PC-9 (cell line): ENCODE measurements at places on chromosomes 6 and 20. TPM values are rescaled to one million over a fixed set of nuclear protein-coding genes. Genes with fewer than 3 reads are reported as not detected.
A peak's percentile ranks its signal among the peaks of the same experiment; 100 is the strongest.

GRCh38 chr20:47332381-47333206 is 23.9 kb downstream of the ZMYND8 start:
- H3K4me1 ChIP-seq, result peaks cover 82% of the 10 kb centered on the region
- DNase-seq, result no peak
- H3K27ac ChIP-seq, result peak overlapping the region; percentile 69
- no peak overlapping the region for H3K4me3 ChIP-seq

DNA sequence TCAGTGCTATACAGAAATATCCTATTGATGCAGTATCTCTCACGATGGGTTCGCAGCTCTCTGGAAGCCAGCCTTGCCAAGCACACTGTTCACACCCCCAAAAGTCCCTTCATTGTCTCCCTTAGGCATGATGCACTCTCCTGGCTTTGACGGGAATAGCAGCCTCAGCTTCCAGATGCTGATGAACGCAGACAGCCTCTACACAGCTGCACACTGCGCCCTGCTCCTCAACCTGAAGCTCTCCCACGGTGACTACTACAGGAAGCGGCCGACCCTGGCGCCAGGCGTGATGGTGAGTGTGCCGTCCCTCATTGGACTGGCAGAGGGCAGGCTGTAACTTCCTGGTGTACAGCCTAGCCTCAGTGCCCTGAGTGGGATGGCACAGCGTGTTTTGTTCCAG is 60.0 kb upstream of the PBOV1 start:
- no peak for DNase-seq
- H3K27me3 ChIP-seq, result no peaks in the 10 kb centered on the region
- 0 out of 2 replicates have a peak, but pooled peaks cover 7% of the 10 kb centered on the region for H3K36me3 ChIP-seq
- no peak overlapping the region for H3K4me3 ChIP-seq
- no peaks in the 10 kb centered on the region for H3K4me1 ChIP-seq

DNA sequence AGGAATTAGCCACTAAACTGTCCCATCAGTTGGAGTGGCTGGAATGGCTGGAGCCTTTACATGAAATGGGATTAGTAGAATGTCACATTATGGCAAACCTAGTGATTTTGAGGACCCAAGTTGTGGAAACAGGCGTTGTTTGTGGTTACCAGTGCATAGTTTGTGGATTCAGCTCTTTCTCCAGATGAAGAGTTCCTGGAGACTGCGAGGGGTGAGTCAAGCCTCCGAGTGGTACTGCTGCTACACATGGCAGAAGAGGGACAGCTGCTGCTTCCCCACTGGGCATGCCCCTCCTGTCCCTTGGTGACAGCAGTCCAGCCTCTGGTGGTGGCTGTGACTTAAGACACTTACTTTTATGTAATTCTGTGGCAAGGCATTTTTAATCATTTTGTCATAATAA is 94.2 kb upstream of the SCP2D1 start:
- DNase-seq, result no peak
- no peaks in the 10 kb centered on the region for H3K4me1 ChIP-seq
- H3K27me3 ChIP-seq, result no peaks in the 10 kb centered on the region
- no peaks in the 10 kb centered on the region for H3K36me3 ChIP-seq
- H3K27ac ChIP-seq, result no peak overlapping the region

Gene ITPR3
- total RNA-seq, result 78.3 and 86.9 TPM in 2 replicates

DNA sequence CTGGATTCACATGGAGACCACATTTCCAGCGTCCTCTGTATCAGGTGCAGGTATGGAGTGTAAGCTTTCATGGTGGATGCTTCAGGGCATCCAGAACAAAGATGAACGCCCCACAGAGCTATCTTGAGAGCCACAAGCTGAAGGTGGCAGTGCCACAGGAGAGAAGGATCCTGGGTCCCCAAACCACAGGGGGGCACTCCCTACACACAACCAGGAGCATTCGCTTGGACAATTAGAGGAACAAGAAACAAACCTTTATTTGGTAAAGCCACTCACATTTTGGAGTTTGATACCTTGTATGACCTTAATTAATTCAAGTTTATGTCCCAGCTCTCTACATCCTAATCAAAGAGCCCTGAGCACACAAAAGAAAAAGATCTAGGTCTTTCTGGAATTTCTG is 406.3 kb downstream of the PREX1 start:
- H3K4me3 ChIP-seq, result no peak overlapping the region
- no peaks in the 10 kb centered on the region for H3K4me1 ChIP-seq
- H3K36me3 ChIP-seq, result no peaks in the 10 kb centered on the region
- no peaks in the 10 kb centered on the region for H3K27me3 ChIP-seq
- DNase-seq, result peak; percentile 38
- H3K27ac ChIP-seq, result no peak overlapping the region

Gene CD24
- total RNA-seq, result 93.4 and 145 TPM in 2 replicates

Gene PCMTD2
- total RNA-seq, result 80.1 and 86.5 TPM in 2 replicates

Gene C2
- 0.96 and 2.4 TPM in 2 replicates for total RNA-seq
